HAP-1 (cell line): ENCODE measurements at places on chromosomes 1 and 21.

DNA sequence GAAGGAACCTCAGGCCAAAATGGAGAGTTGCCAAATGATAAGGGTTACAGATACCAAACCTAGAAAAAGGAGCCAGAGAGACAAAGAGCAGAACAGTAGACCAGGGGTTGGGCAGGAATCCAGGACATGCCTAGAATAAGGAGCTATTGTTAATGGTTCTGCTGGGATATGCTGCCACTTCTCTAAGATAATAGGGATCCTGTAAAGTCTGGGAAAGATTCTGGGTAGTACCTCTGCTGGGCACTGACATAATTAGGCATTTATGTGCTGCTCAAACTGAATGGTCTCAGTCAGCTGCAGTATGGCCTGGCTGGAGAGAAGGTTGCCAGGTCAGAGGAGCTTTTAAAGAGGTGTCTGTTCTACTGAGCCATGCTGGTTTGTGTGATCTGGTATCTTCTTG is 19.9 kb upstream of the NRIP1 start:
- DNase-seq = no peak

GRCh38 chr1:156839426-156840109 is 19.3 kb downstream of the INSRR start:
- no peak for DNase-seq

- peak; percentile 57 for DNase-seq
Measured at GRCh38 chr1:156114919-156115513, 505 bp downstream of the LMNA start.

DNA sequence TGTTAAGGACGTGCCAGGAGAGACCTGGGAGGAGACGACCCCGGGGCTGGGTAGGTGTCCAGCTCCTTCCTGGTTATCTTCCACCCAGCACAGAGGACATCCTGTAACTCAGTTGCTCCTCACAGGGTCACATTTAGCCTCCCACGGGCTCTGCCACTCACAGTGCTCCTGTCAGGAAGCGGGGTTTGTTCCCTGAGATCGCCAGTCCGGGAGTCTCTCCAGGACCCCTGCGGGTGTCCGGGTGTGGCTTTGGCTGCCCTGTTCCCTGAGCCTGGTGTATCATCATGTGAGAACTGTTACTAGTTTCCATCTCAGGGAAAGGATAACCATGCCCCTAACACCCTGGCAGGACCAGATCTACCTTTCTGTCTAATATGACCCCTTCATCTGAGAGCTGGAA is 158.2 kb upstream of the RUNX1 start:
- no peak for DNase-seq

- DNase-seq = no peak
Measured at GRCh38 chr1:15345705-15346345, 63.9 kb upstream of the EFHD2 start.

DNA sequence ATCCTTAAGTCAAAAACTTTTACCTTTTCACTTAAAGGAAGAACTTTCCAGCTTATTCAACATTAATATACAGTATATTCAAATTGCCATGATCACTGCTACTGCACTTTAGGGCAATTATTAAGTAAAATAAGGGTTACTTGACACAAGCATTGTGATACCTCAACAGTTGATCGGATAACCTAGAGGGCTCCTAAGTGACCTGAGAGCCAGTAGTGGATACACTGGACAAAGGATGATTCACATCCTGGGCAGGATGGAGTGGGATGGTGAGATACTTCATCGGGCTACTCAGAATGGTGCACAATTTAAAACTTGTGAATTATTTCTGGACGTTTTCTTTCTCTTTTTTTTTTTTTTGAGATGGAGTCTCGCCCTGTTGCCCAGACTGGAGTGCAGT is 54.5 kb upstream of the PPM1J start:
- no peak for DNase-seq

GRCh38 chr1:93841771-93842170 is 37.2 kb downstream of the DNTTIP2 start:
- no peak for DNase-seq

- no peak for DNase-seq
Measured at GRCh38 chr1:241964550-241965282, 7.1 kb downstream of the BECN2 start.

DNA sequence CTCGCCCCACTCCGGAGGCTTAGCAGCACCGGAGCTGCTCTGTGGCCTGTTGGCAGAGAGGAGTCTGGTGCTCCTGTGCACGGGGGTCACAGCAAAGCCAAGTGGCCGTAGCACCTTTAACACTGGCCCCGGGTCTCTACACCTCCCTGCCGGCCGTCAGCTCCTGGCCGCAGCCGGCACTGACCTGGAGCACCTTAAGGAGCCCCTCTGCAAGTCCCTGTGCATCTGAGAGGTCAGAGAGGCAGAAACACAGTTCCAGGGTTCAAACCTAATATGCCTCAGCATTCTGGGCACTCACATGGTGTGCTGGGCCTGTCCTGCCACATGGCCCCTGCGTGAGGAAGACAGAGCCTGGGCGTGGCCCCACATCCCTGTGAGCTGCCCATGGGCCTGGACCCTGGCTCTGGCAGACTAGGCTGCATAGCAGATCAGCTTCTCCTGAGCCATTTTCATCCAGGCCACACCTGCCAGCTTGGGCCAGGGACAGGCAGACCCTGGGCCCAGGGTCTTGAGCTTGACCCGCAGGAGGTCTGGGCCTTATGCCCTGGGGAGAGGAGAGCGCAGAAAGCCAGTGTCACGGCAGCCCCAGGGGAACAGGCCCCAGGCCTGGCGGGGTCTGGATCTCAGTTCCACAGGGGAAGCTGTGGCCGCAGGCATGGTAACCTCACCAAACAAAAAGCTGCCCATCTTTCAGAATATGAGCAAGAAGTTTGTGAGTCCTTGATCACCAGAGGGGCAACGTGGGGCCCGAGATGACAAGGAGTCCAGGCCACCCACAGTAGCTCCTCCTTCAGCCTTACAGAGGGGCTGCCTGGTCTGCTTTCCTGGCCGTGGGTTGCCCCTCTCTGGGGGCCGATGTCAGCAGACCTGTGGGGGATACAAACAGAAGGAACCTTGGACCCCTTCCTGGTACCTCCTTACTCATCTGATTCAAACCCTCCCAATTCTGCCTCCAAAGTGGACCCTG is 146.0 kb upstream of the COL6A1 start:
- DNase-seq = no peak

DNA sequence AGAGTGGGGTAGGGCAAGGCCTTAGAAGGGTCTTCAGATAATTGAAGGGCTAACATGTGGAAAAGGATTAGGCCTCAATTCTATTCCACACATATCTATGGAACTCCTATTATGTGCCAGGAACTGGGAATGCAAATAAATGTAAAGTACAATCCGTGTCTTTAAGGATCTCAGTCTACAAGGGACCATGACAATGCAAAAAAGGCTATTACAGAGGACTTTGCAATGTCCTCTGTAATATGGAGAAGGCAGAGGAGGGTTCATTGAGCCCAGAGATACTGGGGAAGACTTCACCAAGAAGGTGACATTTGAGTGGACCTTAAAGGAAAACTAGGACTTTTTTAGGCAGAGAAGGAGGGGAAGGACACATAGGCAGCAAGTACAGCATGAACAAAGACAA is 4.5 kb upstream of the SCMH1 start:
- no peak for DNase-seq

- no peak for DNase-seq
Measured at GRCh38 chr1:115310581-115311473, 27.2 kb downstream of the NGF start.

- no peak for DNase-seq
Measured at GRCh38 chr1:180157576-180158057, 2.9 kb downstream of the QSOX1 start.

DNA sequence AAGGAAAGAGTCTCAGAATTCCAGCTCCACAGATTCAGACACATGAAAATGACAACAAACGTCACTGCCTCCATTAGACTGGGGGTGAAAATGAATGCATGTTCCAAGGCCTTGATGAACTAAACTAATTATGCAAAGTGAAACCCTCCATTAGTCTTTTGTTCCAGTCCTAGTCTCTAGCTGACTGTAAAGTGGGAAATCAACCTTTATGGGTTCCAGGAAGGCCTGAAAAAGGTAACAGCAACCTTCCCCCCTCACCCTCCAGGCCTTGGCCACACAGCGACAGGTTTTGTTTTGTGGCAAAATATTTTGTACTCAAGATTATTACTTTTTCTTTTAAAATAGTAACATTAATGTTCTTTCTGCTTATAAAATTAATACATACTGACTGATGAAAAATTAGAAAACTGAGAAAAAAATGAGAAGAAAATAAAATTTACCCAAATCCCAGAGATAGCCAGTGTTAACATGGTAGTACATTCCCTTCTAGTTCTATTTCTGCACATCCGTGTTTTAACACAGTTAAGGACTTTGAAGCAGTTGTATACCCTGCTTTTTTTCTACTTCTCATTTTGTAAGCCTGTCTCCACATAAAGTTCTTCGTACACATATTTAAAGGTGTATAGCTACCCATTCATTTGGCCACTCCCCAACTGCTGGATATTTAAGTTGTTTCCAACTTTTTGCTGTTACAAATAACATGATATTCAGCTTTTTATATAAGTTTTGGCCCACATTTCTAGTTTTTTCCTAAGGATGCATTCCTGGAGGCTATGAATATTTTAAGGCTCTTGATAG is 60.9 kb downstream of the CD2 start:
- DNase-seq = no peak

DNA sequence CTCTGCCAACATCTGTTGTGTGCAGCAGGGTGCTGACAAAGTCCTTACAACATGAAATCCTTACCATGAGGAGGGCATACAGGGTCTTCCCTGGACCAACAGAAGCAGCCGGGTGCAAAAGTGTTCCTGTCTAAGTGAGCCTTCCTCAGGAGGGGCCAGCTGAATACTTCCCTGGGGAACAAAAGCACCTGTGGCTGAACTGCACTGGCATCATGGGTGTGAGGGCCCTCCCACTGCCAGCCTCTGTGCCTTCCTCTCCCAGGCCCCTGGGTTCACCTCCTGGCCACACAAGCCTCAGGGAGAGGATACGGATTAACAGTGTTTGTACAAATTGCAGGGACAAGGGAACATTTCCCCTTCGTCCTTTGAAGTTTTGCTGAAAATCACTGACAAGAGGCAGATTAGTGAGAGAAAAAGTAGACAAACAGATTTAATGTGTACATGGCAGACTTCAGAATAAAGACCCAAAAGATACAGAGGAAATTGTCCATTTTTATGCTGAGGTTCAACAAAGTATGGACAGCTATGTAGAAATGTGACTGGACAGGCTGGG is 91.0 kb upstream of the PPM1J start:
- DNase-seq = no peak

GRCh38 chr1:223487887-223488259 is 94.7 kb downstream of the CCDC185 start:
- no peak for DNase-seq

DNA sequence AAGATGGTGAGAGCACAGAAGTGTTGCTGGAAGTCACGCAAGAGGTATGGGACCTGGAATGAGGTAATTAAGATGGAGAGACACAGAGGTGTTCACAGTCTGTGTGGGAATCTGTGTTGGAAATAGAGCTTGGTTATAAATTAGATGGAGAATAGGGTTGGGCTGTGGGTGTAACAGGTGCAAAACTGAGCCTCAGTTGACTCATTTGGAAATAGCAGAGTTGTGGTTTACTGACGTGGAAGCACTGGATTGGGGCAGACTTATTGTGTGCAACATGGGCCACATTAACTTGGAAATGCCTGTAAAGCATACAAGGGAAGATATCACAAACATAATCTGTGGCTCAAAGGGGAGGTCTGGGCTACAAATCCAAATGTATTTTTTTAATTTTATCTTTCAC is 13.0 kb downstream of the CAMSAP2 start:
- DNase-seq = no peak

GRCh38 chr21:35905963-35906345 is 154.4 kb downstream of the SETD4 start:
- no peak for DNase-seq

DNA sequence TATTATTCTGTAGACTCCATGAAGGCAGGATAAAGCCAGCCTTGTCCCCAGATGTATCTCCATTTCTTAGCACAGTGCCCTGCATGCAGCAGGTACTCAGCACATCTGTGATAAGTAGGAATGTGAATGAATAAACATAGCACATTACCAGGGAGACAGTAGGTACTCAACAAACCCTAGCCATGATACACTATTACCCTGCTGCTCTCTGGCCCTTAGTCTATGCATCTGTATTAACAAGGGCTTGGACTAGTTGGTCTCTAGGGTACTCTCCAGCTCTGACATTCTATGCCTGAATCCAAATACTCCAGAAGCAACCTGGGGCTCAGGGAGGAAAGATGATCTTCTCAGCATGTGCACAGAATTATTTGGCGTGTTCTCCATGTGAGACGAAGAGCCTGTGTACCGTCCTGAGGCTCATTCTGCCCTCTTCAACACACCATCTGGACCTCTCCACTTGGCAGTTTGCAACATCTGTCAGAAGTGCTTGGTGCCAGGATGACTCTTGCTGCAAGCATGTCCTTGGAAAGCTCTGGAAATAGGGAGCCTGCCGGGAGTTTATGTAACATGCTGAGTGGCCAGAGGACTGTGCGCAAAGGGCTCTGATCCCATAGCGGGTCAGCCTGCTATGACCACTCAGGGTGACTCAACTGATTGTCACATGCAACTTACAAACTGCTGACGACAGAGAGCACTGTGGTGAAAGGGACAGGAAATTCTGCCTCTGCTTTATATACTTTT is 228.2 kb upstream of the USP24 start:
- no peak for DNase-seq

- no peak for DNase-seq
Measured at GRCh38 chr1:36851595-36851994, 182.7 kb downstream of the GRIK3 start.

- no peak for DNase-seq
Measured at GRCh38 chr1:16243215-16243610, 6.2 kb upstream of the CPLANE2 start.

- DNase-seq = no peak
Measured at GRCh38 chr1:191152776-191153175, 675.1 kb upstream of the BRINP3 start.

GRCh38 chr1:64240206-64240605 is 36.8 kb downstream of the UBE2U start:
- DNase-seq = no peak

GRCh38 chr1:208141610-208142192 is 102.5 kb downstream of the PLXNA2 start:
- DNase-seq = no peak

- DNase-seq = no peak
Measured at GRCh38 chr1:162074276-162075005, 5.0 kb downstream of the NOS1AP start.

DNA sequence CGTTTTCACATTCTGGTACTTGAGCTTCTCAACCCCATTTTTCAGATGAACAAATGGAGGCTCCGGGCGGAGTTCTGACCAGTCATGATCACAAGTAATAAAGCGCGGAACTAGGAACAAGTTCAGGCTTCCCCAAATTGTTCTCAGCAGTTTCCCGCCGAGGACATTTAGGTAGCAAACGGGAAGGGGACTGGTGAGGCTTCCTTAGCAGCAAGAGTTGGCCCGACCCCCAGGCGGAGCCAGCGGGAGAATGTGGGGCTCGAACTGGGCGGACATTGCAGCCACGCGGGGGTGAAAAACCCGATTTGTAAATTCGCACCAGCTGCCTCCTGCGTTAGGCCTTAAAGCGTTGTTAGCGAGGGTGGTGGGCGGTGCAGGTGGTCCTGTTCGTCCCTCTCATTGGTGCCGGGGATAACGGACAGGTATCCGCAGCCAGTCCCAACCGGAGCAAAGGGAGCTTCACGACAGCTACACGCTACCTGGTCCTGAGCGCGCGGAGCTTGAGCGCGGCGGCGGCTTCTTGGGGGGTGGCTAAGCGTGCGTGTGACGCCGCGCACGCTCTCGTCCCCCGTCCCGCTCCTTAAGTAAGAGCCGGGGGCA is 15.3 kb downstream of the SEMA6C start:
- no peak for DNase-seq
